ENCODE measurements at places on chromosomes 4 and X. TPM values are rescaled to one million over a fixed set of nuclear protein-coding genes. Genes with fewer than 3 reads are reported as not detected.

KLHL4 gene
- total RNA-seq, result not detected

SHROOM4 gene
- 3.2 TPM for total RNA-seq

DNA sequence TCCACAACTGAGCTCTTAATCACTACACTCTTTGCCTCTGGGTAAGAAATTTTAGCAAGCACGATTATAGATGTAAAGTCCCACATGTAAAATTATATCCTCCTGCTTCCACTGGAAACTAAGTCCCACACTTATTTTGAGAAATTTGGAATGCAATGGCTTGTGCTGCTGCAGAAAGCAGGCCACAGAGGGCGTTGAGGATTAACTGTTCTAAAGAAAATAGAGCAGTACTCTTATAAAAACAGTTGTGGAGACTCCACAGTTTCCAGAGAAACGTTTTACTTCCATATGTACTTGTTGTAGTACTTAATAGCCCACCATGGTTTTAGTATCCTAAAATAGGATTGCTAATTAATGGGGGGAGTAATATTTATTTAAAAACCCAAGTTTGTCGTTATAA is 1.7 kb upstream of the CENPC start:
- peaks cover 18% of the 10 kb centered on the region for H3K36me3 ChIP-seq
- peaks cover 7% of the 10 kb centered on the region for H3K4me1 ChIP-seq
- no peaks in the 10 kb centered on the region for H3K27me3 ChIP-seq
- no peak overlapping the region for H3K4me3 ChIP-seq
- DNase-seq, result no peak

DNA sequence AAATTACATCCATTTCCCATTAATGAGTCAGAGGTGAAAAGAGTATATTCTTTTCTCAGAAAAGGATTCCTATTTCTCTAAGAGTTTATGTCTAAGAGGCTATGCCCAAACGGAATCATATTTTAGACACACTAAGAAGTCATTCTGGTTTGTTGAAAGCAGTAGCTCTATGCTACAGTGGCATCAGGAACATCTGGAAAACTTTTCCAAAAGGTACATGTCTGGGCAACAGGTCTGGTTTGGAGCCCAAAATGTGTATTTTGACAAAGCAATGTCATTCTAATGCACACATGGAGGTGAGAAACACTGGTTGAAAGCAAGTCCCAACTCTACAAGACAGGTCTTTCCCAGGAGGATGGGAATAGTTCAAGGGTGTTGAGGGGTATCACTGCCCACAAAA is 56.1 kb downstream of the APBB2 start:
- H3K27me3 ChIP-seq, result no peaks in the 10 kb centered on the region
- H3K27ac ChIP-seq, result no peak overlapping the region
- H3K4me1 ChIP-seq, result no peaks in the 10 kb centered on the region
- no peak for DNase-seq

GRCh38 chrX:17939724-17940123 is 78.6 kb upstream of the RAI2 start:
- H3K36me3 ChIP-seq, result no peaks in the 10 kb centered on the region
- no peak overlapping the region for H3K4me3 ChIP-seq
- no peaks in the 10 kb centered on the region for H3K4me1 ChIP-seq
- H3K27me3 ChIP-seq, result peaks cover 69% of the 10 kb centered on the region
- DNase-seq, result no peak

DNA sequence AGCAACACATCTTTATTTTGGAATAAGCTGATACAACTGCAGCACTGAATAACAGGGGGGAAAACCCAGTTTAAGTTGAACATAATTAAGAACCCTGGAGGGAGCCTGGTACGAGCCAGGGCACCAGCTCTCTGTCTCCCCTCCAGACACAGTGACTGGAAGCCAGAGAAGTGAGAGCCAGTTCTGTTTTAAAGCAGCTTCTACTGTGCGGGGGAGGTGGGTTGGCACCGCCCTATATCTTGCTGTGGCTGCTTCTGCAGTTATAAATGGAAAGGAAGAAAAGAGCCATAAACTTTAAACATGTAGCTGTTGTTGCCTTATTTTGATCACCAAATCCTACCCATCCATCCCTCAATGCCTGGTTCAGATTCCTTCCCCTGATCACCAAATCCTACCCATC is 207.9 kb upstream of the ANXA3 start:
- no peaks in the 10 kb centered on the region for H3K27me3 ChIP-seq
- H3K36me3 ChIP-seq, result peaks cover 4% of the 10 kb centered on the region
- H3K4me3 ChIP-seq, result no peak overlapping the region

Measured in Calu3 (cell line).